Activated CD4-positive, alpha-beta T cell treated with anti-CD3 and anti-CD28 coated beads, Interleukin-2, Interleukin-6, amounts not matched to agents 100 ng/mL and 50 ng/mL, durations not matched to agents 16 hours and 8 hours (primary cell): ENCODE measurements at places on chromosomes 4 and X.
A peak's percentile ranks its signal among the peaks of the same experiment; 100 is the strongest.

DNA sequence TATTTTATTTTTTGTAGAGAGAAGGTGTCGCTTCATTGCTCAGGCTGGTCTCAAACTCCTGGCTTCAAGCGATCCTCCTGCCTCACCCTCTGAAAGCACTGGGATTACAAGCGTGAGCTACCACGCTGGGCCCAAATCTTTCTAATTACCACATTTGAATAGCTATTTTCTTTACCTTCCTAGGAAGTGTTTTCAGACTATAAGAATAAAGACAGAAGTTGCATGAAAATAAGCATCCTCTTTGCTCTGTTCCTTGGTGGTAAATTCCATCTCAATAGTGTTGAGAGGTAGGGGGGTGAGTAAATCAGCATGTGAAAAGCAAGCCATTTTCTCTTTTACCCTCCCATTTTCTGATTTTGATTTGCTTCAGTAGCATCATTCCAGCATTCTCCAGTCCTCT, 122.4 kb downstream of the LARP7 start:
- no peak for DNase-seq

- no peak for DNase-seq
These were observed 15.6 kb downstream of the PDZD4 start for GRCh38 chrX:153814591-153815315.

DNA sequence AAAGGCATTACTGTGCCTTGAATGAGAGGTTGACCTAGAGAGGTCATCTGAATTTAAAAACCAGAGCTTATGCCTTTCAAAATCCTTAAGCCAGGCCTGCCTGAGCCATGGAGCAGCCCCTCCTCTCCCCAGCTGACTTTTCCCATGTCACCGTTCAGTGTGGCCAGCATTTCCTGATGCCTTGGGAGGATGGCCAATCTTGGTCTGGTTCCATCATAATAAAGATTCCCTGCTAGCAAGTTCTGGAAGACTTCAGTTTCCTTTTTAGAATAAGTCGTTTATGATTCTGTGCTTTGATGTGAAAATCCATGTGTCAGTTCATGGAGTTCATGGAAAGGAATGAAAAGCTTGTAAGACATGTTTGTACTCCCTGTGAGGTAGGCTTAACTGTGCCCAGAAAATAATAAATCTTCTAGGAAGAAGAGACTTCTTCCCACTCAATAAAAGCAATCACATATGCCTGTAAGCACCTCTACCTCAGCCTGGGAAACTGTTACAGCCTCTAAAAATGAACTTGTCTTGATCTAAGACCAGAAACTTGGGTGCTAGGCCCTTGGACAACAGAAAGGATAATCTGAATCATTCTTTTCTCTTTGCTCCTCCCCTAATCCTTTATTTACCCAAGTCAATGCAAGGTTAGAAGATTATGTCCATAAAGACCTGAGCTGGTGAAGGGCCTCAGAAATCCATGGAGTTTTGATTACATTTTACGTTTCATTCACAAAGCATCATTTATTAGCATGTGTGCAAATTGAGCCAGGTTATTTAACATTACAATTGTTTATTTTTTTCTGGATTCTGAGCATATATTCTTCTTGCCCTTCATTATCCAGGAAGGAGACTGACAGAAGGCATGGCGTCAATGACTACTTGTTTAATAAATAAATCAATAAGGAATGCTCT, 84.0 kb upstream of the TBC1D9 start:
- no peak for DNase-seq

DNA sequence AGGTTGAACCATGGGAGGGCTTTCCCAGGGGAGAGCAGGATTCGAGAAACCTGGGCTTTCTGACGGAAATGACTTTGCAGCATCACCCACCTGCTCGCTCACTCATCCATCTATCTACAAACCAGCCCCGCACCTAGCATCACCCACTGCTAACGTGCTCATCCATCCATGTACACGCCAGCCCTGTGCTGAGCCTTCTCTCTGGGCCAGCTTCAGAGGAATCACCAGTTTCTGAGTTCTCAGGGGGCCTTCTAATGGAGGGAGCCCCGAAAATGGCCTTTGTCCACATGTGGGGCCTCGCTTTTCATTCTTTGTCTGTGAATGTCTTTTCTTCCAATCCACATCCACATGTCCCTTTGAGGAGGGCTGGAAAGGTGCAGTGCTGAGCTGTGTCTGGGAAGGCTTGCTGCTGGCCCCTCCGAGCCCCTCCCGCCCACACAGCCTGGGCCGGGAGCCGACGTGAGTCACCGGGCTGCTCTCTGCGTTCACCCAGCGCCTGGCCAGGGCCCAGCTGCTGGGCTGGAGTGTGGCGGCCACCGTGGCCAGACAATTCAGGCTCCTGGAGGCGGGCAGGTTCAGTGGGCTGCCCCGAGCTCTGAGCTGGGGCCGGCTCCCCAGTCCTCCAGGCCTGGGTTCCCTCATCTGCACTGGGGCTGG, 14.7 kb downstream of the SORCS2 start:
- DNase-seq: no peak

GRCh38 chr4:190020790-190021717, 6.0 kb downstream of the FRG2 start:
- peak; percentile 24 for DNase-seq

- DNase-seq: no peak
These were observed 24.1 kb downstream of the PHEX start for GRCh38 chrX:22056235-22056634.

- no peak for DNase-seq
These were observed 41.7 kb downstream of the DCUN1D4 start for GRCh38 chr4:51884606-51885005.

- DNase-seq: no peak
These were observed 29.3 kb upstream of the TLR3 start for GRCh38 chr4:186039697-186040096.

DNA sequence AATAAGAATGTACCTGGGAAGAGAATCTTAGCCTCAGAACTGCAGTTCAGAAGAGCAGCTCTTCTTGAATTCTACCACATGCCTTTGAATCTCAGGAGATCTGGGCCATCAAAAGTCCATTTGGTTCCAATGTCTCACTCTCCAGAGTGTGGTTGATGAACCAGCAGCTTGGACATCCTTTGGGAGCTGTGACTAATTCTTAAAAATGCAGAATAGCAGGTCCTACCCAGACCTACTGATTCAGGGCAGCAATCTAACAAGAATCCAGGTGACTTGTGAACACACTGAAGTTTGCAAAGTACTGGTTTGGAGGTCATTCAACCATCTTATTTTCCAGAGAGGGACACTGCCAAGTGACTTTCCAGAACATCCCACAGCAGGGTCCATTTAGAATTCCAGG, 244.7 kb downstream of the PACRGL start:
- no peak for DNase-seq

DNA sequence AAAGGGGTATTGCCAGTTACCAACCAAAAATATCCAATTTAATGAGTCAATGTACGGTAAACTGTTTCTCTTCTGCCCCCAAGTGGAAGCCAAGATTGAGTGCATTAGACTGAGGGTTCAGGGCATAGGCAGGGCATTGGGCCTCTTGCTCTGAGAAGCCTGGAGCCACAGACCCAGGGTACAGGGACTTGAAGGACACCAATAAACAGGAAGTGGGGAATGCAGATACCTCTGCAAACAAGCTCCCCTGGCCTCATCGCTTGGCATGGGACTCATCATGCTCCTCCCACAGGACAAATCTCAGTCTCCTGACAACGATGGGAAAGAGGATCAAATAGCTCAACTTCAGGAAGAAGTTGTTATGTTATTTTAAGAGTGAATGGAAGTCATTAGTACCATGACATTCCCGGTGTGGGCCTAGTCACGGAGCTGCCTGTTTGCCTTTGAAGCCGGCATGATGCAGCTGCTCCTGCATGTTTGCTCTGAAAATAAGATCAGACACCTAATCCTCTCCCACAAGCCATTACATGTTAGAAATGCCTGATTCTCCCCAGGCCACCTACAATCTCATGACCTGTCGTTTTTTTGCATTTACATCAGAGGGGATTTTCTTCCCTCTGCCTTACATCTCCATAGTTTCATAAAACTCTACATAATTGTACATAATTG, 224.2 kb downstream of the RCHY1 start:
- no peak for DNase-seq

- DNase-seq: no peak
These were observed 15.7 kb downstream of the SMIM43 start for GRCh38 chr4:121749225-121749624.

DNA sequence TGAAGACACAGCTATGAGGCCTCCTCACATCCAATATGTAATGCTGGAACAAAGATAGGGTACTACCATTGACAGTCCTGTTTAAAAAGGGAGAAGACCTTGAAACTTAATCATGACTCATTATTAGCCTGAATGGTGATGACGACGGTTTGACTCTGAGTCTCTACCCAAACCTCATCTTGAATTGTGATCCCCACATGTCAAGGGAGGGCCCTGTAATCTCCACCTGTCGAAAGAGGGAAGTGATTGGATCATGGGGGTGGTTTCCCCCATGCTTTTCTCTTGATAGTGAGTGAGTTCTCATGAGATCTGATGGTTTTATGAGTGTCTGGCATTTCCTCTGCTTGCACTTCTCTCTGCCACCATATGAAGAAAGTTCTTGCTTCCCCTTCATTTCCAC, 395.3 kb upstream of the CPEB2 start:
- DNase-seq: no peak

GRCh38 chr4:128379860-128380259, 92.2 kb upstream of the PGRMC2 start:
- peak; percentile 6 for DNase-seq

DNA sequence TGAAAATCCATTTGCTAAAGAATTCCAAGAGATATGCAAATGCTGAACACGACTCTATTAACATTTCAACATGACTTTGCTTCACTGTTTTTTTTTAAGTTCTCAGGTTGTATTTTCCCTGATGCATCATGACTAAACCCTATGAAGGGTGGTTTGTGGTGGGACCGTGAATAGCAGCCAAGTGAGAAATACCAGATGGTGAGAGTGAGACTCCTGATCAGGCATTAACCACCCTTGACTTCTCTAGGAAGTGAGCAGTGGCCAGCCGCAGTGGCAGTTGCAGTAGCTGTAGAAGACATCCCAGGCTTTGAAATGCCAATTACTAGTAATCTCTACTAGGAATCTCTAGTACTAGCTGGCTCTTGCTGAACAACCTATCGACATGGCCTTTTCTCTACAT, 383.4 kb downstream of the FAM133A start:
- no peak for DNase-seq

DNA sequence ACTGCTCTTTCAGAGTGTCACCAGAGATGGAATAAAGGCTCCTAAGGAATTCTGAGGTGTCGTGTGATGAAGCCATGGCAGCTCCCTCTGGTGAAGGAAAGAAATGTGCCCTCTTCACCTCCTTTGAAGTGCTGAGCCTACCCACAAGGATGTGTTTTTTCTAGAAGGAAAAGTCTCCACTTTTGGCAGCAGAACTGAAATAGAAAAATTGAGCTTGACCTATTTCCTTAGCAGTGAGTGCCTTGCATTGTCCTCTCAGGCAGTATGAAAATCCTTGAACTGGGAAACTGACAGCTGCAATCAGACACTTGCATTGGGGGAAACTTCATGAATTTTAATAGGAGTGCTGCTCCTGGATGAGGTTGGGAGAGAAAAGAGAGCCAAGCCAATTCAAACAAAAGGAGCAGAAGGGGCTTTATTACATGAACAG, 95.2 kb downstream of the DCLK2 start:
- no peak for DNase-seq

GRCh38 chr4:20251796-20252655, at the start of gene SLIT2:
SLIT2 (plus strand) TSS chr4:20251905; CDS start chr4:20253816, 1,911 bp downstream.
- DNase-seq: peak; percentile 44

- no peak for DNase-seq
These were observed 37.7 kb upstream of the VMA21 start for GRCh38 chrX:151359341-151359740.

- DNase-seq: no peak
These were observed 34.1 kb upstream of the ZNF81 start for GRCh38 chrX:47802589-47802988.

DNA sequence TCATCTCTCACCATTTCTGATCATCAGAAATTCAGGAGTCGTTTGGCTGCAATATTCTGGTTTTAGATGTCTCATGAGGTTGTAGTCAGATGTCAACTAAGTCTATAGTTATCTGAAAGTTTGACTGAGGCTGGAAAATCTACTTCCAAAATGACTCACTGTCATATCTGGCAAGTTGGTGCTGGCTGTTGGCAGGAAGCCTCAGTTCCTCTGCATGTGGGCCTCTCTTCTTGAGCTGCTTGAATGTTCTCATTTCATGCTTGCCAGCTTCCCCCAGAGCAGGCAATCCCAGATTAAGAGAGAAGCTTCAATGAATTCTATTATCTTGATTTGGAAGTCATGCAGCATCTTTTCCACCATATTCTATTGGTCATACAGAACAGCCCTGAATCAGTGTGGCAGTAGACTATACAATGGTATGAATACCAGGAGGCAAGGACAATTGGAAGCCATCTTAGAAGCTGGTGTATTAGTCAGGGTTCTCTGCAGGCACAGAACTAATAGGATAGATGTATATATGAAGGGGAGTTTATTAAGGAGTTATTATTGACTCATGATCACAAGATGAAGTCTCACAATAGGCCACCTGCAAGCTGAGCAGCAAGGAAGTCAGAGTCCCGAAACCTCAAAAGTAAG, 46.8 kb upstream of the ELF2 start:
- peak; percentile 74 for DNase-seq

- DNase-seq: no peak
These were observed 207.3 kb downstream of the SLC7A11 start for GRCh38 chr4:138034871-138035270.

DNA sequence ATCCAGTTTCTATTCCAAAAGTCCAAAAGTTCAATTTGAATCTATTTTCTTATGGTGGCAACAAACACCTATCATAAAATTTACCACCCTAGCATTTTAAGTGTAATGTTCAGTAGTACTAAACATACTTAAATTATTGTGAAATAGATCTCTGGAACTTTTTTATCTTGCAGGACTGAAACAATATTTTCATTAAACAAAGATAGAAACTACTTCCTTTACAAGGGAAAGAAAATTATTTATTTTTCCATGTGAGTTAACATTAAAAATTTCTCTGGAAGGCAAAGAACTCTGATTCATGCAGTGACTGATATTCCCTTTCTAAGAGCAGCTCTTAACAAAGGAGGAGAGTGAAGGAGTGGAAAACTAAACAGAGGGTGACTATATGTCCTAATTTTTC, 40.2 kb downstream of the ADH7 start:
- no peak for DNase-seq

DNA sequence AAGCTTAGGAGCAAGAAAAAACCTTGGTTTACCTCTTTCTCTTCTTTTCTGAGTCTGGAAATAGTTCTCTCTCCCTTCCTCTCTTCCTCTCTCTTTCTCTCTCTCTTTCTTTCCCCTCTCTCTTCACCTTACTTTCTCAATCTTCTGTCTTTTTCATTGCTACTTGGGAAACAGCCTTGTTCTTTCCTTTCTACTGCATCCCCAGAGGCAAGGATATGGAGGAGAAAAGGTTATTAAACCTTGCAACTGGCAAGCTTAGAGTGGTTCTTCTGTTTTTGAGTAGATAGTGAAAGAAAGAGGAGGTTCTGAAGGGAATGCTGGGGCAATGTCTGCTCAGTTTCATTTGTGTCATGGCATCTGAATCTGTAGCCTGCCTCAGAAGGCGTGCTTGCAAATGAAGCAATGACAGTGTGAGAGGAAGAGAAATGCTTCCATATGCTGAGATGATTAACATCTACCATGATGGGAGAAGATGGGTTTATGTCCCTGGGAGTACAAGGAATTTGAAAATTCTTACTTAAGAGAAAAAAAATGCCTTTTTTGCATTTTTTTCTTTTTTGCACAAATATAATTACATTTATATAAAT, 190.6 kb downstream of the CEP135 start:
- DNase-seq: no peak

- no peak for DNase-seq
These were observed 404.1 kb downstream of the RAPGEF2 start for GRCh38 chr4:159506801-159507517.

GRCh38 chrX:48573690-48574269, 504 bp upstream of the RBM3 start:
- DNase-seq: no peak

- no peak for DNase-seq
These were observed 23.0 kb downstream of the ZNF721 start for GRCh38 chr4:475962-476361.
